ENCODE measurements at places on chromosomes 16 and 17.
A peak's percentile ranks its signal among the peaks of the same experiment; 100 is the strongest.

GRCh38 chr16:89837014-89837546 is 8.8 kb downstream of the SPIRE2 start:
- no peak for DNase-seq

- DNase-seq, result no peak
Observed at GRCh38 chr17:5501685-5502084, 15.3 kb downstream of the MIS12 start.

DNA sequence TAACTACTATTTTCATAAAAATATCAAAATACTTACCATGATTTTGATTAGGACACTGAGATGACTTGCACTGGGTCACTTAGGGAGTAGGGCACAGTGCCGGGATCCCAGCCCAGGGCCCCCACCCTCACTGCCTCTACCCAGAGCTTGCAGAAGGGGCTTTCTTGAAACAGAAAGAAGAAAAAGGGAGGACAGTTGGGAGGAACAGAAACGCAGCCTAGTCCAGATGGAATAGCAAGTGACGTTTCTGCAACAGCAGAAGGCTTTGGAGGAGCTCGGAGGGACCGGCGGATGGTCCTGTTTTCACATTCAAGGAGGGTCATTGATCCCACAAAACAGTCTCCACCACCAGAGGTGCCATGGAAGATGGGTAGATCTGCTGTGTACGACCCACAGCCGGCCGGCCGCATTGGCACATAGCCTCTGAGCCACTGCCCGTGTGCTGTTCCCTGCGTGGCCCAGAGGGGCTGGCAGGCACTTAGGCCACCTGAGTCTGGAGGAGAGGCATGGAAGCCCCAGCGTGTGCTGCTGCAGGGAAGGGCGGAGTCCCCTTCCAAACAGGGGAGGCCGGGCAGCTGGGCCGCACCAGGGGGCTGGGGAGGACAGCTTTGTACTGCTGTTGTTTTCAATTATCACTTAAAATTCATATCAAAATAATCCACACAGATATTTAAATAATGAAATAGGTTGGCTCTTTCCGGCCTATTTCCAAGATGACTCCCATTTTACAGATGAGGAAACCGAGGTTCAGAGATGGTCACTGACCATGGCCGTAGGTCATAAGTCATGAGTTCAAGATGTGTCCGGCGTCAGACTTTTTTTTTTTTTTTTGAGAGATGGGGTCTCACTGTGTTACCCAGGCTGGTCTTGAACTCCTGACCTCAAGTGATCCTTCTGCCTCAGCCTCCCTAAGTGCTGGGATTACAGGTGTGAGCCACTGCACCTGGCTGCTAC is 22.9 kb upstream of the GSG1L start:
- no peak for DNase-seq

DNA sequence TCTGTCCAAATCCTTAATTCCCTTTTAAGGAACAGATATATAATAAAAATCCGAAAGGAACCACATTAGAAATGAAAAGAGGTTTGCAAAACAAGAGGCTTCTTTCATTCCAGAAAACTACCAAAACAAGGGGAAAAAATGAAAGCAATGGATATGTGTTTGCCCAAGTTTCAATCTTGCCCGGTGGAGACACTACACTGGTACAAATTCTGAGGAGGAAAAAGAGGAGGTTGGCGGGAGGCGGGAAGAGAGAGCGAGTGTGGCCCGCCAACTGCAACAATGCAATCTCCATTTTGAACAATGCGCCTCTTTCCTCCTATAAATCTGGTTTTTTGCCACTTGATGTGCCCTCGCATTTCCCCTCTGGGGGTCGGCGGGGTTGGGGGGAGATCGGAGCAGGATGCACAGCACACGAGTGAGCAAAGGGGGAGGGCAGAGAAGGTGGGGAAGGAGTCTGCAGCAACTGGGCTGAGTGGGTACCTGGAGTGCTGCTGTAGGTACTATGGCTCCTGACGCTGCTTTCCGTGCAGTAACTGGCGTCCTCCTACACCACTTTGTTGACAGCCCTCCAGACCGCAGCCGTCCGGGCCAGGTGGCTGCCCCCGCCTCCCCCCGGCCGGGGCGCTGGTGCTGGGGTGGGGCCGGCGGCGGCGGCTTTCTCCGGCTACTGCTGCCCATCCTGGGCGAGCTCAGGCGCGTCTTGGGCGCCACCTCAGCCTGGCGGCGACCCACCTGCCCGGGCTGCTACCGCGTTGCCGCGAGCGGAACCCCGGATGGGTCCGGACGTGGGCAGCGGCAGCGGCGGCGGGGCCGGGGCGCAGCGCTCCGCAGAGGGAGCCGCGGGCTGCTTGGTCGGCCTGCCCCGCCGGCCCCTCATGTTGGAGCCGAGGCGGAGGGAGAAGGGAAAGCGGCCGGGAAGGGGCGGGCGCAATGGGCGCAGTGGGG is 93.8 kb upstream of the PLEKHM1 start:
- peak; percentile 55 for DNase-seq

DNA sequence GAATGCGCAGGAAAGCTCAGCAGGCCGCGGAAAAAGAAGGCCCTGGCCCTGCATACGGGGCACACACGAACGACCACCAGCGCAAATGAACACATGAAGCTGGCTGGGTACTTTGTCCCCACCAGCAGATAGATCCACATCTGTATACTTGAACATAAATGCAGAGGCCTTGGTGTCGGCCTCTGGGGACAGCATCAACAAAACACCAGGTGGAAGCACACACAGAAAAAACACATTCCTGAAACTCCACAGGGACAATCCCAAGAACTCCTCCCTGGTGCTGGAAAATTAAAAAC is 606 bp upstream of the ZBTB4 start:
- DNase-seq, result no peak

DNA sequence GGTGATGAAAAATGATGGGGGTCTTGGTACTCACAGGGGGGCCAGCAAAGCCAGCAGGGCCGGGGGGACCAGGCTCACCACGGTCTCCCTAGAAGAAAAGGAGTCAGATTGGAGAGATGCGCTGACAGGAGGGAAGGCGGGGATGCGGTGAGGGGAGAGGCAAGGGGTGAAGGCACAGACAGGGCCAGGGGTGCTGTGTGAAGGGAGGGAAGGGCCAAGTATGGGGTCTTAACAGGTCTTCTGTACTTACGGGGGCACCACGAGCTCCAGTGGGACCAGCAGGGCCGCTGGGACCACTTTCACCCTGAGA is 11.2 kb downstream of the COL1A1 start:
- DNase-seq, result no peak

DNA sequence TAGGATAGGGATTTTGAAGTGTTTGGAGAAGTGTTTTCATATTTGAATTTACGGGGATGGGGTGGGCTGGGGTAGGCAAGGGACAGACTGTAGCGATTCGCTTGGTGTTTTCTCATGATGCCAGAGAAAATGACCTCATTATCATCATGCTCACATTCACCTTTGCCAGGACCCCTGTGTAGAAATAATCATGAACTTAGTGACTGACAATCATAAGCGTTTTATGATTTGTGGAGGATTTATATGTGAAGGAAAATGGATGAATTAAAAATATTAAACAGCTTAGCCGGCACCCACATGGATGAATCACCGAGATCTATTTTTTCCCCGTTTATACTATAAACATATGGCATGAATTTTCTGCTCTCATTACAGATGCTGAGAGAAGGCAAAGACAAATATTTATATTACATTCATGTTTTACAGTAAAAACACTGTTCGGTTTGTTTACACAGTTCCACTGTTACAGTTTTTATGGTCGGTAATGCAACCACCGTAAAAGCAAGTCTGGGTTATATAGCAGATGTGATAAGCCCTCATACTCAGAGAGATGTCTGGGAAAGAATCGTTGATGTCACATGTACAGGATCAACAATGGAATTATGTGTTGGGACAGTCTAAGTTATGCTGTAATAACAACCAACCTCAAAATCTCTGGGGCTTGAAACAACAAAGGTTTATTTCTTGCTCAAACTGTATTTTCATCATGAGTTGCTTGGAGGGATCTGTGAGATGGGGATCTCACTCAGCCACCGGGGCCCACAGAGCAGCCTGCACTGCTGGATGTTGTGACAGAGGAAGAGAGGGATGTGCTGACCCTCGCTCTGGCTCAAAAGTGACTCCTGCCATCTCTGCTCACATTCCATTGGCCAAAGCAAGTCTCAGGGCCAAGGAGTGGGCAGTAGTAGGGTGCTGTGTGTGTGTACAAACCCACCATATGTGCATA is 85.1 kb downstream of the WWOX start:
- no peak for DNase-seq

DNA sequence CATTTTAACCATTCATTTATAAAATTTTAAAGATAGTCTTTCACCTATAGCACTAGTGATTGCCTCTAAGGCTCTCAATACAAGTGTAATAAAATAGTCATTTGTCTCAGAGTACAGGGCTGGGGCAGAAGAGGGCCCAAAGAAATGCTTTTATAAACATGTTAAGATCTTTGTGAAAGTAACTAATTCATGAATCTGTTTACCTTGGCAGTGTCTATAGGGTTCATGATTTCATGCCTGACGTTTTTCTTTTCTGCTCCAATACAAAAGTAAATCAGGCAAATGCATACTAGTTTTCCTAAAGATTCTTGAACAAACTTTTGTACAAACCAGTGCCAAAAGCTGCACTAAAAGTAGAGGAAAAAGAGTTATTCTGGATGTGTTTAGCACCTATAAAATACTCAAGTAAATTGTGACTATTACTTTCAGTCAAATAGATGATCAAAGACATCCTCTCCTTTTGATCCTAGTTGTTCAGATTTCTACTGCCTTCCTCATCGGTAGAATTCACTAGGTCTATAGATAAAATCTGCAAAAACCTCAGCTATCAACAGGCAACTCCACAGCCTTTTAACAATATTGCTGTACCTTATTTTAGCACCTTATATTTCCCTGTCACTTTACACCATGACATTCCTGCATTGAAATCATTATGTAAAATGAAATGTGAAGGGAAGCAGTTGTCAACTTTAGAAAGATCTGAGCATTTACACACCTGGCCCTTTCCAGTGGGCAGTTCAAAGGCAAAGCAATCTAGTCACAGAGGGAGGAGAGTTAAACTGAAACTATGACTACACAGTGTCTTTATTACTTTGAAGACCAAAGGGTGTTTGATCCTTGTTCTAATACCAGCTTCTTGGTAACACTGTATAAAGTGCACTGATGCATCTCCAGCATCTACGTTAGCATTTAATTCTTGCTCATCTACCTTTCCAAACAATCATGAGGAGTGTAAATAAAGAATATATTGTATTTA is 100.0 kb upstream of the MED13 start:
- no peak for DNase-seq

DNA sequence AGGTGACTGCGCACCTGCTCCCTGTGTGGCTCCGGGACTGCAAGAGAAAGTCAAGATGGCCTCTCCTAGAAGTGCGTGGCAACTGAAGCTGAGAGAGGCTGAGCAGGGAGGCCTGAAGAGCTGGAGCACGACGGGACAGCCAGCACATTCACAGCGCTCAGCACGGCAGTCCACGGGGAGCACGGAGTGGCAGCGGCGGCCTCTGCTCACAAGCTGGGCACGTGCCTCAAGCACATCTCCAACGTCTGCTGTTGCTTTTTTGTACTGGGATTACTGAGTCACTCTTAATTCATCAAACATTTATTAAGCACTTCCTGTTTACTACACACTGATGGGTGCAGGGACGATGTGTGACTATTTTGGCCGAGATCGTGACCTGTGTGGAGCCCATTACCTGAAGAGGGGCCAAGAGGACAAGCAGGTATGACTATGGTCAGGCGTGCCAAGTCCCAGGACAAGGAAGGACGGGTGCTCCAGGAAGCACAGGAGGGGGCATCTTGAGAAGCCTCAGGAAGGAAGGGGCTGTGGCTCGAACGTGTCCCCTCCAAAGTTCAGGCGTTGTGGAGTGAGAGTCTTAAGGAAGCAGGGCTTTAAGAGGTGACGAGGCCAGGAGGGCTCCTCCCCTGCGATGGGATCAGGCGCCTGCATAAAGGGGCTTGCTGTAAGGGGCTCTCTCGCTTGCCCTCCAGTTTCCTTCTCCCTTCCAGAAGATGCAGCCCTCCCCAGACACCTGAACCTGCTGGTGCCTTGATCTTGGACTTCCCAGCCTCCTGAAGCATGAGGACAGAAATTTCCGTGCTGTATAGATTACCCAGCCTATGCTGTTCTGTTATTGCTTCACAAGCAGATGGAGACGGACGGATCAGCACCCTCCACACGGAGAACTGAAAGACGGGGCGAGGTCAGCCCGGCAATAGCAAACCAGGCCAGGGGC is 105.8 kb downstream of the ADCY9 start:
- no peak for DNase-seq

- DNase-seq, result no peak
Observed at GRCh38 chr16:50282010-50282538, 15.7 kb downstream of the ADCY7 start.

DNA sequence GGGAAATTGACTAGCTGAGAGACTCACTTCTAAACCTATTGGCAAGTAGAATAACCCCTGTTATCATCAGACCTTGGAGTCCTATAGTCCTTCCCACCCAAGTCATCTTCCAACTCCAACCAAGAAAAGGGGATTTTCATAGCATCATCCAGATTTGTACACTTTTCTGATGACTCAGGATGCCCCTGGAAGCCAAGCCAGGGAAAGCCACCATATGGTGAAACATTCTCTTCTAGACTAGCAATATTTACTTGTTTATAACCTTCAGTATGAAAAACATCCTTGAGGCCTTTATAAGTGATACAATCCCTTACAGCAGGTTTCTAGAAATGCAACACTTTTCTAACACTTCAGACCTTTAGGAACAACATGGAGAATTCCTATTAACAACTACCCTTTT is 618.8 kb upstream of the CDH11 start:
- no peak for DNase-seq

GRCh38 chr16:79994418-79994817 is 393.9 kb upstream of the MAF start:
- no peak for DNase-seq

GRCh38 chr16:46980926-46981325 is 7.5 kb upstream of the DNAJA2 start:
- DNase-seq, result no peak

- DNase-seq, result peak; percentile 60
Observed at GRCh38 chr16:87635541-87636049, 33.3 kb downstream of the JPH3 start.

DNA sequence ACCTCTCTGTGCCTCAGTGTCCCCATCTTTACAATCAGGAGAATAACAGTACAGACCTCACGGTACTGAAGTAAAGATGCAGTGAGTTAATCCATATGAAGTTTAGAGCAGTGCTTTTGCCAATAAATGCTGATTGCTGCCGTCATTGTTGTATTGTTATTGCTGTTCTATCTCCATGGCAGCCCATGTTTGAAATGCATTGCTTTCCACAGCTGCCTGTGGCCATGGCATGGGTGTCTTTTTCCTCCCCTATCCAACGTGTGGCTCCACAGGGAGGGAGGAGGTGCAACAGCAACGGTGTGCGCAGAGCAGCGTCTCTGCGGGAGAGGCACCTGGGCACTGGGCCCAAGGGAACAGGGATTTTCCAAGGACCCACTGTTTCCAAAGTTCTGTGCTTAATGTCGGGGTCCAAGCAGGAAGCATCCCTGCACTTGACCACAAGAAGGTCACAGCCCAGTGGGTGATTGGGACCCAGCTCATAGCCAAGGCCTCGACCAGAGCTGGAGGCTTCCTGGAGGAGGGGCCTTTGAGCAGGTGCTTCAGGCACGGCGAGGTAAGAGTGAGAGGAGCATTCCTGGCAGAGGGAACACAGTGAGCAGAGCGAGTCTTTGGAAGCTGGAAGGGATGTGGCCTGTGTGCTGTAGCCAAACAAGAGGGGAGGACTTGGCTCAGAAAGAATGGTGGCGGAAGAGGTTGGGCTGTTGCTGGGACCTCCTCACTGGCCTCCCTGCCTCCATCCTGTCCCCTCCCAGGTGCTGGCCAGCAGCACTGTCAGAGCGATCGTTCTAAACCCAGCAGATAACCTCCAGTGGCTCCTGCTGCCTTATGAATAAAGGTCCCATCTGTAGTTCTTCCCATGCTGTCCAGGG is 3.9 kb downstream of the RAI1 start:
- DNase-seq, result no peak

Data from stimulated activated CD4-positive, alpha-beta T cell treated with anti-CD3 and anti-CD28 coated beads, Interleukin-15, amount 100 ng/mL, for 1 hour (primary cell).